ENCODE measurements at places on chromosomes 7 and 10. TPM values are rescaled to one million over a fixed set of nuclear protein-coding genes. Genes with fewer than 3 reads are reported as not detected.

GRCh38 chr10:19014498-19014897 is 34.1 kb upstream of the MALRD1 start:
- no peak for DNase-seq

- no peak for DNase-seq
Observed at GRCh38 chr7:117164620-117165019, 158.2 kb downstream of the WNT2 start.

- no peak for DNase-seq
Observed at GRCh38 chr7:86708031-86708680, 64.4 kb downstream of the GRM3 start.

- DNase-seq: no peak
Observed at GRCh38 chr10:24344279-24344678, 135.3 kb downstream of the KIAA1217 start.

DNA sequence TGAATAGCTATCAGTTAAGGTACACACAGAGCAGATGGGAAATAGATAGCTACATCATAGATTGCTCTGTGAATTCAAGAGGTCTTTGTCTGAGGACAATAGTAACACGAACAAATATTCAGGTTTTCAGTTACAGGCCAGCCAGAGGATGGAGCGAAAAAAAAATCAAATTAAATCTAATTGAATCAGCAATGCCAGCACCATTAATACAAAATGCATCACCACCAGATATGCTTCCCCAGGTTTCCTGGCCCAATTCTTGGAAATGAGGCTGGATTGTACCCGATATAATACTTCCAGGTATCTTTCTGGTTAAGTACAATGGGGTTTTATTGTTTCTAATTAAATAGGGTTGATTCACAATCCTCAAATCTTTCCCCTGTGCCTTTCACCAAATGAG is 975.8 kb upstream of the AUTS2 start:
- no peak for DNase-seq

- no peak for DNase-seq
Observed at GRCh38 chr10:72310241-72310633, 36.5 kb downstream of the DDIT4 start.

DNA sequence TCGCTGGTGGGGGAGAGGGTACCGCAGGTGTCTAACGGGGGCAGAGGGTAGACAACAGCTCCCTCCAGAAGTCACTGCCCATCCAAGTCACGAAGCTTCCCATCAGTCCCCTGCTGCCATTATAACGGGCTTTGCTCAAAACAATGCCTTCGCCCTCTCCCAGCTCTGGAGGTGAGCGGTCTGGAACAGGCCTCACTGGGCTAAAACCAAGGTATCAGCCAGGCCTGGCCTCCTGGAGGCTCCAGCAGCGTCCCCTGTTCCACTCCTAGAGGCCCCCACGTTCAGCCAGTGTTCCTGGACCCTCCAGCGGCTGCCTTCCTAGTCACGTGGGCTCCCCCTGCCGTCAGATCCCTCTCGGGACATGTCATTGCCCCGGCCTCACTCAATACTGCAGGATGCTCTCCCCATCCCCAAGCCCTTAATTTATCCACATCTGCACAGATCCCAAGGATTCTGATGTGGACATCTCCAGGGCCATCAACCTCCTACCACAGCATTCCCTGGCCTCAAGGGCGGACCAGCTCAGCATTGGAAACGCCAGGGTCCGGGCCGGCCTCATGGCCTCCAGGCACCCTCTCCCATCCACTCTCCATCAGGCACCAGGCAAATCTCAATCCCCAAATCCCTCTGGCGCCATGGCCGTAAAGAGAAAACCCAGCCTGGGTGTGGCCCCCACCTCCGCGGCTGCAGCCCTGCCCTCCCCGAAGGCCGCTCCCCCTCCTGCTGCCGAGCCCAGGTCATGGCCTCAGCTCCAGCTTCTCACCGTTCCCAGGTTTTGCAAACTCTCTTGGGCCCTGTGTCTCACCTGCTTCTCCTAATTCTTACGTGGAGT is 104.1 kb upstream of the FAM20C start:
- no peak for DNase-seq

The SORCS1 gene
- 85.0 TPM for total RNA-seq

Data from tibial nerve (tissue), 4 donors.